ENCODE measurements at places on chromosomes 5 and 9.
A peak's percentile ranks its signal among the peaks of the same experiment; 100 is the strongest.

DNA sequence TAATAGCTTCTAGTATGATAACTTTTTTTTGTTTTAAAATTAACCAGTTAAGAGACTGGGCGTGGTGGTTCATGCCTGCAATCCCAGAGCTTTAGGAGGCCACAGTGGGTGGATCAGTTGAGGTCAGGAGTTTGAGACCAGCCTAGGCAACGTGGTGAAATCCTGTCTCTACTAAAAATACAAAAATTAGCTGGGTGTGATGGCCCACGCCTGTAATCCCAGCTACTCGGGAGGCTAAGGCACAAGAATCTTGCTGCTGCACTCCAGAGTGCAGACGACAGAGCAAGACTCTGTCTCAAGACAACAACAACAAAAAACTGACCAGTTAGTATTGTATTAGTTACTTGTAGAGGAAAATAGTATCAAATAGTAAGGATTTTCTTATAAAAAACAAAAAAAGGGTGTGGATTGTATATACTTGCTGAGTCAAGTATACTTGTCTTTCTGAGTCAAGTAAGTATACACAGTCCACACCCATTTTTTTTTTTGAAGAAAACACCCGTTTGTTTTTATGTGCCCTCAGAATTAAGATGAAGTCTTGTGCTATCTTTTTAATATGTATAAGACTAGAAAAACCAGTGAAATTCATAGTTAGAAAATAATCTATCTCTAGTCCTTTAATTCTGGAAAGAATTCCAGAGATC is 25.3 kb downstream of the UBAP1 start:
- DNase-seq, result no peak

- no peak for DNase-seq
Measured at GRCh38 chr5:169566202-169566601, 17.4 kb upstream of the SPDL1 start.

DNA sequence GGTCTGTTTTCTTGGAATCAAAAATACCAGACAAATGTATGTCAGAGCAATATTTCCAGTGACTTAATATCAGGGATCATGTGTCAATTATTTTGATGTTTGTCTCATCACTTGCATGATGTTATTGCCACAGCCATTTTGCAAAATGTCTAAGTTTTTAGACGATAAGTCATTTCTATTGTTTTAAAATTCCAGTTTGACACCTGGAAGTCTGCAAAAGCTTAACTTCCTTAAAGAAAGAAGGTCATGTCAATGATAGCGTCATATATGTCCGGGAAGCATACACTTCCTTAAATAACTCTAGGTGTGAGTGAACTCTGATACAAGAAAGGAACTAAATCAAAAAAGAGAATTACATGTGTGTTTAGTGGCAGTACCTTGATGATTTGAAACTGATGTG is 259.5 kb downstream of the EDIL3 start:
- DNase-seq, result no peak

DNA sequence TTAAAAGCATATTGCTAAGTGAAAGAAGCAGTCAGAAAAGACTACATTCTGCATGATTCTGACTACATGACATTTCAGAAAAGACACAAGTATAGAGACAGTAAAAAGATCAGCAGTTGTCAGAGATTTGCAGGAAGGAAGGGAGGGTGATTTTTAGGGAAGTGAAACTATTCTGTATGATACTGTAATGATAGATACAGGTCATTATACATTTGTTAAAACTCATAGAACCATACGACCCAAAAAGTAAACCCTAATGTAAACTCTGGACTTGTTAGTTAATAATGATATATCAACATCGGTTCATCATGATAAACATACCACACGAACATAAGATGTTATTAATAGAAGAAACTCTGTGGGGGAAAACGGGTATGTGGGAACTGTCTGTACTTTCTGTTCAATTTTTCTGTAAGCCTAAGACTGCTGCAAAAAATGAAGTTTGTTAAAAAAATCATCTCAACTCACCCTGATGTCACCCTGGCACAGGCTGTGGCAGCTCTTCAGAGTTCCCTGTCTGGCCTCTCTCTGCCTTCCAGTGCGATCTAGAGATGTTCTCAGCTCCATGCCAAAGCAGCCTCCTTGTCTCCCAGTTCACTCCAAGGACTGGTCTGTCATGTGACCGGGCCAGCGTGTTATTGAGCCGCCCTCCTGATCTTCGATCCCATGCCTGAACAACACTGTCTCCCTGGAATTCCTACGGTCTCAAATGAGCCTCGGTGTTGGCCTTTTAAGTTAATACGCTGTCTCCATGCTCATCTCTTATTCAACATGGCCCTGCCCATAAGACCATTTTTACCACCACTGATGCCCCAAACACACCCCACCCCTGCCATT is 35.4 kb downstream of the PRLR start:
- DNase-seq, result no peak

GRCh38 chr5:158922263-158922592 is 177.5 kb downstream of the EBF1 start:
- DNase-seq, result no peak

- DNase-seq, result no peak
Measured at GRCh38 chr9:134880484-134881312, at the start of gene FCN2. Gene FCN2, plus strand, starts transcription at chr9:134880810. Its CDS starts 12 bp downstream, at chr9:134880822.

- no peak for DNase-seq
Measured at GRCh38 chr9:26725573-26725972, 167.0 kb downstream of the CAAP1 start.

DNA sequence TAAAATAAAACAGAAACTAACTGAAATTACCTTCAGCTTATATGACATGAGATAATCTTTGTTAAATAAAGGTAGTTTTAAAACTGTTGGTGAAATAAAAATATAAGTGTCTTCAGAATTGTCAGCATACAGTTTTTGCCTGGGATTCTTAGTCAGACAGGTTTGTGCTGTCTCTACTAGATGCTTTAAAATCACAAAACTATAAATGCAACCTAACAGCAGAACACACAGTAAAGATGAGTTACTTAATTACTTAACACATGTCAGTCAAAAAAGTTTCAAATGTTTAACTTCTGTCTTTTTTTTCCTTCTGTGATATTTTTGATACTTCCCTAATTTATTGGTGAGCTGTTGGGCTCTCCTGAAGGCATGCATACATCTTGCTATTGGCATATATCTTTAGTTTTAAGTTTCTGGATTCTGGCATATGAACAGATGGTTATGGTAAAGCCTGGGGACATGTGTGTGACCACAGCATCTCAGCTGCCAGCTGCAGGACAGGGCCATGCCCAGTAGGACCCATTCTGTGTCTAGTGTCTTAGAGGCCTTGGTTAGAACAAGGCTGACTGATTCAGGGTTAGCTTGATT is 231.1 kb upstream of the NUDT12 start:
- DNase-seq, result no peak

- no peak for DNase-seq
Measured at GRCh38 chr5:168612996-168613395, 33.8 kb upstream of the PANK3 start.

GRCh38 chr5:154505567-154505966 is 27.5 kb upstream of the HAND1 start:
- DNase-seq, result no peak

GRCh38 chr9:304106-304505 is 89.4 kb downstream of the DOCK8 start:
- DNase-seq, result no peak

DNA sequence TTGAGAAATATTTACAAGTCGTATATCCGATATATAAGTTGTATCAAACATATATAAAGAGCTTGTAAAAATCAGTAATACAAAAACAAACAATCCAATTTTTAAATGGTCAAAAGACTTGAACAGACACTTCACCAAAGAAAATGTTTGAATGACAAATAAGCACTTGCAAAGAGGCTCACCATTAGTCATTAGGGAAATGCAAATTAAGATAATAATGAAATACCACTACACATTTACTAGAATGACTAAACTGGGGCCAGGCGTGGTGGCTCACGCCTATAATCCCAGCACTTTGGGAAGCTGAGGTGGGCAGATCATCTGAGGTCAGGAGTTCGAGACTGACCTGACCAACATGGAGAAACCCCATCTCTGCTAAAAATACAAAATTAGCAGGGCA is 134.6 kb upstream of the HAND1 start:
- no peak for DNase-seq

- DNase-seq, result no peak
Measured at GRCh38 chr5:121899346-121899745, 47.7 kb downstream of the FTMT start.

- no peak for DNase-seq
Measured at GRCh38 chr9:69535911-69536310, 136.3 kb downstream of the APBA1 start.

DNA sequence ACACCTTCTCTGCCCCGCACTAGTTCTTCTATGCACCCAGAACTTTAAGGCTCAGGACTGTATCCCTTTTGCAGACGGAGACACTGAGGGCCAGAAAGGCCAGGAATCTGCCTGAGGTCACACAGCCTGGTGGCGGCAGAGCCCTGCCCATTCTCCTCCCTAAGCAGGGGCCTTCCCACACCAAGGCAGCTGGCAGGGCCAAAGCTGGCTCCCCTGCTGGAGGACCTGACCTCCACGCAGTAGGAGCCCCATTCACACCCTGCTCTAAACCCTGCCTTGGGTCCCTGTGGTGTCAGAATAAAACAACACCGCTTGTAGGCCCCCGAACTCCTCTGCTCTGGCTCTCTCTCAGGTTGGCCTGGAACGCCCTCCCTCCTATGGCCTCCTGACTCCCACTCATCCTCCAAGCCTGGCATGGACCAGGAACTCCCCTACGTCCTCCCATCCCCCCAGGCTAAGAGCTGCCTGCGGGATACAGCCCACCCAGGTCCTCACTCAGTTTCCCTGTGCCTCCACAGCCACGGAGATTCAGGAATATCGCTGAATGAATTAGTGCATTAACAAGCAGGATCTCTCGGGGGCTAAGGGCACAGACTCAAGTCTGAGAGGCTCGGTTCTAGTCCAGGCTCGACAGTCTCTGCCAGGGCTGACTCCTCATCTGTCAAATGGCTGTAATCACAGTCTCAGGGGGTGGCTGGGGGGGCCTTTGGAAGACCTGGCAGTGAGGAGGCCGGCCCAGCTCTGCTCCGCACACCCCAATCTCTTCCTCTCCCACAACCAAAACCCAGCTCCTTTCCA is 2.8 kb downstream of the ST6GALNAC6 start:
- no peak for DNase-seq

GRCh38 chr5:172758834-172759149 is 12.2 kb downstream of the DUSP1 start:
- DNase-seq, result no peak

DNA sequence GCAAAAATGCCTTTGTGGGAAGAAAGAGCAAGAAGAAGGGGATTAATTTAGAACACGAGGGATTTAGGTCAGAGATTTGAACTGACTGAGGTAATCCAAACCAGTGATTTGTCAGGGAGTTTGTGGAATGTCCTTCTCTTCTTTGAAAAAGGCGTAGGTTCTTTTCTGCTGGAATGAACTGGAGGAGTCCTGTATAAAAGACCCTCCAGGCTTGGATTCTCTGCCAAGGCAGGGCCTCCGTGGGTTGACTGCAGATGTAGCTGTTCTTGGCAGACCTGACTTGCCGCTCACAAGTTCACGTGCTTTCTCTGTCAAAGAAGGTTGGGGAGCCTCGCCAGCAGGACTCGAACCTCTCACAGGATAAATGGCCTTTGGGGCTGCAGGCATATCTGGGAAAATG is 62.8 kb upstream of the STC2 start:
- DNase-seq, result no peak

GRCh38 chr5:31364881-31365636 is 166.8 kb downstream of the DROSHA start:
- no peak for DNase-seq

- DNase-seq, result no peak
Measured at GRCh38 chr5:148333262-148333849, 2.0 kb upstream of the SPINK9 start.

GRCh38 chr9:9847750-9848149 is 765.1 kb downstream of the PTPRD start:
- DNase-seq, result no peak

DNA sequence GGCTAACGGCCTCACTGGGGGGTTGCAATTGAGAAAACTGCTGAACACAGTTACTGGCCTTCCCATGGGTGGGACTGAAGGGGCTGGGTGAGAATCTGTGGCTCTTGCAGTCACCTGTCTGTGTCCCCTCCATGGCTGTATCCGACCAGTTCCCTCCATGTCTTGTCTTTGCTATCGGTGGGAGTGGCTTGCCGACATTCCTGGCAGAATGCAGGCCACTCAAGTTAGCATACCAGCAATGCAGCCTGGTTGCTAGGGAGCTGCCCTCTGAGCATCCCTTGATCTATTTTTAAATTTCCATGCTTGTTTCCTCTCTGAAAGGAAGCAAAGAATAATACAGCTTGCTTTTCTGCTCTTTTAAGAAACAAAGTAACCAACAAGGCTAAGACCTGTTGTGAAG is 1509.7 kb upstream of the WWC1 start:
- no peak for DNase-seq

DNA sequence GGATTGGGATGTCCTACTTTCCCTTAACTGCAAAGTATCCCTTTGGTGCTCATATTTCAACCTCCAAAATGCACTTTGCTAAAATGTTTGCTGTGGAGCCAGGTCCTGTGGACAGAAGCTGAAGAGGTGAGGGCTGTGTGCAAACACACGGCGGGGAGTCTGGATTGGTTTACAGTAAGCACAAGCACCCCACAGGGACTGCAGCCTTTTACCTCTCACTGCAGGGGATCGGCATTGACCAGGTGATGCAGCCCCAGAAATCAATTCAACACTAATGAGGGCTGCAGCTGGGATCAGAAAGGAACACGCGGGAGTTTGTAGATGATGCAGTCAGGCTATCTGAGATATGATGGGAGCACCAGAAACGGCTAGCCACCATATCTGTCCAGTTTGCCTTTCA is 450.9 kb downstream of the CCDC171 start:
- DNase-seq, result no peak

- no peak for DNase-seq
Measured at GRCh38 chr5:140248414-140248813, 54.5 kb downstream of the PFDN1 start.

- DNase-seq, result peak; percentile 9
Measured at GRCh38 chr9:125966959-125967711, 220.0 kb downstream of the PBX3 start.

DNA sequence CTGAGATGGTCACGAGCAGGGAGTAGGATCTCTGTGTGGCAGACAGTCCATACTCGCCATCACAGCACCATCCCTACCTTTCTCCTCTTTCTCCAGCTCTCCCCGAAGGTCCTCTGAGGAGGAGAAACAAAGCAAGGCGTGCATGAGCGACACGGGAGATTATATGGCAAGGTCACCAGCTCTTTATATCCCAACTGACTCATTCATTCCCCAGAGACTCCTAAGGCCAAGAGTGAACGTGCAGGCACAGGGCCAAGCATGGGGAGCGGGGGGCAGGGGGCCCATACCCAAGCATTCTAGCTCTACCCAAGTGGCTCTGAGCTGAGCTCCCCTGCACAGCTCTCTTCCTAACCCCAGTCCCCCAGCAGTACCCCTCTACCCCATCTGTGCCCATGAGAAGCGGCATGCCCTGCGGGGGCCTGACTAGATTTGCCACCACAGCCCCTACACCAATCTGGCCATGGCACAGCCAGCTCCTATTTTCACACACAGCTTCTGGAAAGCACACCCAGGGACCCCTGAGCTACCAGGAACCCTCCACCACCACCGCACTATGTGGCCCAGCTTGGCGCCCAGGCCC is 6.8 kb downstream of the TRIM7 start:
- no peak for DNase-seq

All from activated CD4-positive, alpha-beta T cell treated with anti-CD3 and anti-CD28 coated beads for 36 hours (primary cell).